ENCODE measurements at places on chromosomes 16 and 17.

- DNase-seq: no peak
Observed at GRCh38 chr16:89114159-89114981, 20.7 kb downstream of the ACSF3 start.

DNA sequence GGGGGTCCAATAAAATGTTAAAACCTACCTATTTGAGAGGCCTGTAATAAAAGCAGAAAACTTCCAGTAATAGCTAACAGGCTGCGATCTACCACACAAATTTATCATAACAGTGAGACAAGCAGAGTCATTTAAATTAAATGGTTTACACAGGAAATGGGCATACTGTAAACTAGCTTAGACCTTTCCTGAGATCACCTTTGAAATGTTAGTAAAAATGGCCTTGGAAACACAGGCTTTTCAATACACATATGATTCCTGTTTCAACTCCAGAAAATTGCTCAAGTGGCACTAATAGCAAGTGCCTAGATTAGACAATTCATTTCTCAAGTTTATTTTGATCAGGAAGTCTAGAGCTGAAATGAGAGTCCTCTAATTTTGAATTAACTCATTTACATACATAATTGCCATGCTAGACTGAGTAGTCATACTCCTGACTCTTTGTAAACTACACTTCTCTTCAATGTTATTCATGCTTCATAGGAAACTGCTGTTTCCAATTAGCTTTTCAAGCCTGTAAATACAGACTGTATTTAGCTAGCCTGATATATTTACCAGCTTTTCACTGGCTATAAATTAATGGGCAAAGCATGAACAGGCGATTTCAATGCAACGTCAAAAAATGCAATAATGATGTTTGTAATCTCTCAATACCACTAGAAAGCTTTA lies 43.3 kb downstream of the PARN start:
- no peak for DNase-seq

DNA sequence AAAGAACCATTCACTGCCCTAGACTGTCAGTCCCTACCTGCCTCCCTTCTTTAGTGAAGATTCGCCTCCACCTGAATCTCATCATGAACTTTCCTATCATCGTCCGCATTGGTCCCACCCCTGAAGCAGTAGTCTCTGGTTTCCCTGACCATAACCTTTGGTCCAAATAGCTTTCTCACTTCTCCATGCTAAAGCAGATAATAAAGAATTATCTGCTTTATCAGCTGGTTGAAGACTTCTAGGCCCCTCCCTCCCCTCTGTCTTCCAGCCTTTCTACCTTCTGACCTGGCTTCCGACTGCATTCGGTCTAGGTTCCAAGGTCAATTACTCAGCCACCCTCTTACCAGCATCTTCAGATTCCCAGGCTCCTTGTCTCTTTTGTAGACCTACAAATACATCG lies 650.9 kb downstream of the HS3ST4 start:
- DNase-seq: no peak

- DNase-seq: no peak
Observed at GRCh38 chr17:3688027-3688553, 7.9 kb downstream of the P2RX5 start.

- DNase-seq: no peak
Observed at GRCh38 chr17:66306446-66306845, 4.0 kb downstream of the PRKCA start.

DNA sequence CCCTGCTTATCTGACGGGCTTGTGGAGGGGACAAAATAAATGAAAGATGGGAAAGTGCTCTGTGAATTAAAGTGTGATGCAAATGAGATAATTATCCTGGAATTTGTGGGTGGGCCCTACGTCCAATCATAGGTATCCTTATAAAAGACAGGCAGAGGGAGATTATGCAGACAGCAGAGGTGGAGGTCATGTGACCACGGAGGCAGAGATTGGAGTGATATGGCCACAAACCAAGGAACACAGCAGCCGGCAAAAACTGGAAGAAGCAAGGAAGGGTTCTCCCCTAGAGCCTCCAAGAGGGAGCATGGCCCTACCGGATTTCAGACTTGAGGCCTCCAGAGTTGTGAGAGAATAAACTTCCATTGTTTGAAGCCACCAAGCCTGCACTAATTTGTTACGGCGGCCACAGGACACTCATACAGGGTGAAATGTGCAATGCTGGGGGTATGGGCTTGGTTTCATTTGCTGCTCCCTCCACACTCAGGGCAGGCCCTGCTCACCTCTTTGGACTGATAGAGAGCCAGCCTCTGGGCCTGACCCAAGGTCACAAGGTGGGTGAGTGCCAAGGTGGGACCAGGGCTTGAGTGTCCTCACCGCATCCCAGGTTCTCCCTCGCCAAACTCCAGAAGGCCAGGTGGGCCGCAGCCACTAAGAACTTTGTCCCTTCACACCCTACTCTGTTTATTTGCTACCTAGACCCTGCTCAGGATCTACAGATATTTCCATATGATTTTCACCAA lies 149.6 kb upstream of the TNRC6C start:
- DNase-seq: no peak

DNA sequence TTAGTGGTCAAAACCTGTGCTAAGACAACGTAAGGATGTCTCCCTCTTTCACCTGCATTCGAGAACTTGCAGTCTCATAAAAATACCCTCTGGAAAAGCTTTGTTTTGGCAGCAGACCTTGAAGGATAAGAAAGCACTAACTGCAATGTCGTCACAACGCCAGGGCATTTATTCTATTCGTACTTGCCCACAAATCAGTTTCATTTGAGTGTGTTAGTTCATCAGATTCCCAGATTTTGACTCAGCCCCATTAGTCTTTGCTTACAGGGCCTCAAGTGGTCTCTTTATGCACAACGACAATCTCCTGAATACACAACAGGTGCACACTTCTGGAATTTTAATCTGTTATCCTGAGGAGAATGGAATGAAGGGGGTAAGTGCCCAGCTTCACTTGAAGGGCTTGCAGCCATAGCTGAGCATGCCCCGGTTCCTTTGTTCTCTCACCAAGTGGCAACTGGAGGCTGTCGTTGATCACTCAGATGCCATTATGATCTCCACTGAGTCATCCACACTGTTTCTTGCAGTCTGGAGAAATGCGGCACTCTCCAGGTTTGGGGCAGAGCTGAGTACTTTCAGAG lies 58.8 kb downstream of the CLEC19A start:
- DNase-seq: no peak

GRCh38 chr17:9928601-9929333 lies 23.7 kb upstream of the RCVRN start:
- DNase-seq: peak; percentile 73

DNA sequence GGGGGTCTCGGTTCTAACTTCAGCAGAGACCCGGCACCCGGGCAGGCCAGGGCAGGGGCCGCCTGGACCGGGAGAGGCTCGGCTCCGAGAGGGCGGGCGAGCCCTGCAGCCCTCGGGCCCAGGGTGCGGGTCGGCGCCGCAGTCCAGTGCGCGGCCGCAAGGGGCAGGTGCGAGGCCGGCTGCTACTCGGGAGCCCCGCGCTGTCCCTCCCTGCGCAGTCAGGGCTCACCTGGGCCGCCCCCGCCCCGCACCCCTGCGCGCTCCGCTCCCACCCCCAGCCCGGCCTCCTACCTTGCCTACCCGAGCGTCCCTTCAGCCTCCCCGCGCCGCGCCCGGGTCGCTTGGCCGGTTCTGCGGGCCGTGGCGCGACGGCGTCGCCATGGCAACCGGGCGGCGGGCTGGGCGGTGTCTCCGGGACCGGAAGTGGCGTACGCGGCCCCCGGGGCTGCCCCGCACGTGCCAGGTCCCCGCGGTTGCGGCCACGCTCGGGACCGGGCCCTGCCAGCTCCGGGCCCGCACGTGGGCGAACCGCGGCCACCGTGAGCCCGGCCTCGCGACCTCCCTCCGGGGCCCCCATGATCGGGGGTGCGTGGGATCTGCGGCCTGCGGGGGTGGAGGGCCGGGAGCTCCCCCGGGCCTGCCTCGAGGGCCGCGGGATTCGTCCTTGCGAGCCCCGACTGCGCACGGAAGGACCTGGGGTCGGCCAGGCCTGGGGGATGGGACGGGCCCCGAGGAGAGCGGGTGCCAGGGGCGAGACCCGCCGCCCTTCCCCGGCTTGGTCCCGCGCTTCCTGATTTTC lies at the start of gene CYB561:
TSS of gene CYB561 (minus strand) at position 353 of the 799 bp plus-strand sequence. CDS start 8,759 bp downstream, outside the sequence.
- DNase-seq: peak; percentile 65

DNA sequence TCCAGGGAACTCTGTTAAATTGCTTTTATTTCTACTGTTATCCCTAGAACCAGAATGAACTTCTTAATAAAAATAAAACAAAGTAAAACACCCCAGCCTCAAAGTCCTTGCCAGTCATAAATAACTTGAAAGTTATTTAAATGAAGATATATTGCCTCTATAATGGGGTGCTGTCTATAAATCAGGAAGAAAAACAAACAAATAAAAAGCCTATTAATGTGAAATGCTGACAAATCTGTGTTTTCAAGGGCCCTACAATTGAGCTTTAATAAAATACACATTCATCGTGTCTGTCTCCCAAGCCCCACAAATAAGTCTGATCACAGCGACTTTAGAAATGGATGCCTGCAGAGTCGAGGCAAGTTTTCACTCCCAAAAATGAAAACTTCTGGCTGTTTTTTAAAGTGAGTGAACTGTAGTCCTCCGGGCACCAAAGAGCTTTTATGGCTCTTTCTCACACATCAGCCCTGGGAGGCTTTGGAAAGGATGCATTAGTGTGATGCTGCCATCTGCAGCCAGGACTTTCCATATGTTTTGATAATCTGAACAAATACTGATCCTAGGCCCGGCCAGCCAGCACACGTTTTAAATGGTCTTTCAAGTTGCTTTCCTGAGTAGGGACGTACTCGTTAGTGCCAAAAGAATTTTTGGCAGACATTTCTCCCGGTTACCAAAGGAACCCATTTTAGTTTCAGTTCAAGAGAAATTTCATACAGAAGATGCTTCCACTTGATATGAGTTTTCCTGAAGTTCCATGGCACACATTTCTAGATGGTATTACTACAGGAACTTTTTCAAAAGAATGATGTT lies 16.3 kb downstream of the NACA2 start:
- no peak for DNase-seq

GRCh38 chr17:56108811-56109284 lies 44.4 kb upstream of the ANKFN1 start:
- peak; percentile 27 for DNase-seq

DNA sequence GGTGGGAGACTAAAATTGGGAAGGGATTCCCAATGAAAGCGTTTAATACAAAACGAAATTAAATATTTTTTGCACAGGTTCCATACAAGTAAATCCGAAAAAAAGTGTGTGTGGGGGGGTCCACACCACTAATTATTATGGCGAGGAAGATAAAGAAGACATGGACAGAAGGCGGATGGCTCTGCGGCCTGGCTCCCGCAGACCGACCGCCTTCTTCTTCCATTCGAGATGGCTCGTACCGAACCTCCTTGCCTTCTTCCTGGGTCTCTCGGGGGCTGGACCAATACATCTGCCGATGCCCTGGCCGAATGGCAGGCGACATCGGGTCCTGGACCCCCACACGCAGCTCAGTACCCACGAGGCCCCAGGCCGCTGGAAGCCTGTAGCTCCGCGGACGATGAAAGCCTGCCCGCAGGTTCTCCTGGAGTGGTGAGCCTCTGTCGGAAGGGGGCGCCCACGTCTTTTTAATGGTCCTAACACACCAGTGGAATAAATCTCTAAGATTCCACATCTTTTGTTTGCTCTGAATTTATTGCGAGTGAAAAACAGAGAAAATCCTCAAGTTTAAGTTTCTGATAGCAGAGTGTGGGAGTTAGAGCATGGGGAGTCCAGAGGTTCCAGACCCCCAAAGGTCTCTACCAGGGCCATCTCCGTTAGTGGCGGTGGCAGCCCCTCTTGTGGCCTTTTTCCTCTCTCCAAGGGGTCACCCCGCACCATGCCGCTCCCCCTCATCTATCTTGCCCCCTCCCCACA lies 1.4 kb downstream of the PRAC2 start:
- no peak for DNase-seq

DNA sequence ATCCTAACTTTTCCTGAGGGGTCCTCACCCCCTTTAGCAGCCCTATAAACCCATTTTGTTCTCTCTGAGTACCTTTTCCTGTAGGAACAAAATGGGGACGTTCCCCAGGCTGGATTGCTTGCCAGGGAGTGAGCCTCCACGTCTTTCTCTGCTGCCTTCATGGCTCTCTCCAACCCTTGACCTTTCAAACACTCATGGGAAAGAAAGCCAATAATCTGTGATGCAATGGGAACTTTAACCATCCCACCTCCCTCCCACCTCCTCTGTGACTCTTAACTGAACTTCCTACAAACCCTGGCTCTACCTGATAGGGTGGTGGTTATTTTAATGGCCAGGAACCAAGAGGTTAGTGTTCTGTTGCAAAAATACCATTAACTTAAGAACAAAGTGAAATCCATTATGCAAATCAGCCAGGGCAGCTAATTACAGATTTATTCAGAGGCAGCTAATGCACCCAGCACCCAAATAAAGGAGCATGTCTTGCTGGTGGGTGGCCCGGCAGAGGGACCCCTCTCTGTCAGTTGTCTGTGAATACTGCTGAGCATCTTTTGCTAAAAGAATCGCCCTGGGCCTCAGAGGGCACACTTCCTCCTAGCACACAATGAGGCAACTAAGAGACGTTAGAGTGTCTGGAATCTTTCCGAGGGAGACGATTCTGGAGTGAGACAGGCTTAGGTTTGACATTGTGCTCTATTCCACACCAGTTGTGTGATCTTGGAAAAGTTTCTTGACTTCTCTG lies 3.0 kb downstream of the PIPOX start:
- no peak for DNase-seq

- peak; percentile 23 for DNase-seq
Observed at GRCh38 chr16:71883168-71883848, 674 bp downstream of the ZNF821 start.

DNA sequence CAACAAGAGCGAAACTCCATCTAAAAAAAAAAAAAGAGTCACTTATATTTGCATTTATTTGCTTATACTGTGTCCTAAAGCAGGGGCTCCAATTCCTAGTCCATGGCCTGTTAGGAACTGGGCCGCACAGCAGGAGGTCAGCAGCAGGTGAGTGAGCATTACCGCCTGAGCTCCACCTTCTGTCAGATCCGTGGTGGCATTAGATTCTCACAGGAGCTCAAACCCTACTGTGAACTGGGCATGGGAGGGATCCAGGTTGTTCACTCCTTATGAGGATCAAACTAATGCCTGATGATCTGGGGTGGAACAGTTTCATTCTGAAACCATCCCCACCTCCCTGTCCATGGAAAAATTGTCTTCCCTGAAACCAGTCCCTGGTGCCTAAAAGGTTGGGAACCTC lies 24.9 kb downstream of the ITGB3 start:
- no peak for DNase-seq

DNA sequence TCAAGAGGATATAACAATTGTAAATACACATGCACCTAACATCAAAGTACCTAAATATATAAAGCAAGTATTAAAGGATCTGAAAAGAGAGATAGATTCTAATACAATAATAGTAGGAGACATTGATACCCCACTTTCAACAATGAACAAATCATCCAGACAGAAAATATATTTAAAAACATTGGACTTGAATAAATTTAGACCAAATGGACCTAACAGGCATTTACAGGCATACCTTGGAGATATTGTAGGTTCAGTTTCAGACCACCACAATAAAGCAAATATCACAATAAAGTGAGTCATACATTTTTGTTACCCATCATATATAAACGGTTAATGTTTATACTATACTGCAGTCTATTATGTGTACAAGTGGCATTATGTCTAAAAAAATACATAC lies 104.0 kb downstream of the BRIP1 start:
- DNase-seq: no peak

- DNase-seq: no peak
Observed at GRCh38 chr17:46795379-46795952, 23.0 kb downstream of the WNT3 start.
